ENCODE measurements at places on chromosomes 11 and 22.
A peak's percentile ranks its signal among the peaks of the same experiment; 100 is the strongest.

DNA sequence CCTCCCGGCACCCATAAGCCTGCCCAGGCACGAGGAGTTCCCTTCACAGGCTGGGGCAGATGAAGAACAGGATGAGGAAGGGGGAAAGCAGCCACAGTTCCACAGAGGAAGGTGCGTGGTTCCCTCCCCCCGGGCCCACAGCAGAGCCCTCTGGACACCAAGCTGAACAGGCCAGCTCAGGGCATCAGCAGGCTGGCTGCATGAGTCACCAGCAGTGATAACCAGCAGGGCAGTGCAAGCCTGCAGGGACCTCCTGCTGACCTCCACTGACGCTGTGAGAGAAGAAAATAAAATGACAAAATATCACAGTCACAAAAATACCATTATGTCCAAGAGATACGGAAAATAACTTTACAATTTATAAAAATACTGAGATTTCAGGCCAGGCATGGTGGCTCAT lies 11.5 kb downstream of the RTL6 start:
- no peak for DNase-seq

DNA sequence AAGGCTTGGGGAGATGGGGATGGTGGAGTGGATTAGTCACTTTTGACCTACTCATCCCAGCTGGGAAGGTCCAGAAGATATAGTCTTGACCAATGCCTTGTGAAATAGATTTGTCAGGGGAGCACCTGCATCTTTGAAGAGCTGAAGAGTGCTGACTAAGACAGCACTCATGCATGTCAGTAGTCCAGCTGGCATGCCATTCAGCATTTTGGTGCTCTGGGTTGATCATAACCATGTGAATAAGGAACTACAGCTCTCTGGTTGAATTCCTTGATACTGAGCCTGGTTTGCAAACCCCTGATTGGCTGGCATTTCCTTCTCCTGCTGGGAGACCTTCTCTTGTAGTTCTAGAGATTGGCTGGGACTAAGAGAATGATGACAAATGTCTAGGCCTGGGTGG lies 106.8 kb upstream of the ALX4 start:
- DNase-seq, result no peak

GRCh38 chr11:121299417-121299816 lies 6.8 kb downstream of the SC5D start:
- no peak for DNase-seq

GRCh38 chr11:12185914-12186313 lies 75.5 kb downstream of the MICAL2 start:
- DNase-seq, result no peak

- no peak for DNase-seq
These were observed 25.8 kb downstream of the USP35 start for GRCh38 chr11:78214331-78215194.

DNA sequence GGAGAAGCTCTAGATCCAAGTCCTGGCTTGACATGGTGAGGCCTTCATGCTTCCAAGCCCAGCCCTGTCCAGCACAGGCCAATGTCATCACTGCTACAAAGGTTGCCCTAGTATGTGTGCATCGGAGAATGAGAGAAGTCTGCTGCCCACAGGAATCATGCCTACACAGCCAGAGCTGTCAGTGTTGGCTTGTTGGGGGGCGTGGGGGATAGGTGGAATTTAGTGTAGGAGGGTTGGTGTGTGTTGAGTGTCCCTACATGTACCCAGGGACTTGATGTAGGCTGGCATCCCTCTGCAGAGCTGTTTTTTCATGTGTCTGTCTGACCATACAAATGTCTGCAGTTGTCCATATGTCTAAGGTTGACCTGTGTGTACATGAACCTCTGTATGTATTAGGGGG lies 37.6 kb downstream of the SLC22A12 start:
- DNase-seq, result no peak

- no peak for DNase-seq
These were observed 10.4 kb upstream of the GRAMD4 start for GRCh38 chr22:46609724-46610201.

DNA sequence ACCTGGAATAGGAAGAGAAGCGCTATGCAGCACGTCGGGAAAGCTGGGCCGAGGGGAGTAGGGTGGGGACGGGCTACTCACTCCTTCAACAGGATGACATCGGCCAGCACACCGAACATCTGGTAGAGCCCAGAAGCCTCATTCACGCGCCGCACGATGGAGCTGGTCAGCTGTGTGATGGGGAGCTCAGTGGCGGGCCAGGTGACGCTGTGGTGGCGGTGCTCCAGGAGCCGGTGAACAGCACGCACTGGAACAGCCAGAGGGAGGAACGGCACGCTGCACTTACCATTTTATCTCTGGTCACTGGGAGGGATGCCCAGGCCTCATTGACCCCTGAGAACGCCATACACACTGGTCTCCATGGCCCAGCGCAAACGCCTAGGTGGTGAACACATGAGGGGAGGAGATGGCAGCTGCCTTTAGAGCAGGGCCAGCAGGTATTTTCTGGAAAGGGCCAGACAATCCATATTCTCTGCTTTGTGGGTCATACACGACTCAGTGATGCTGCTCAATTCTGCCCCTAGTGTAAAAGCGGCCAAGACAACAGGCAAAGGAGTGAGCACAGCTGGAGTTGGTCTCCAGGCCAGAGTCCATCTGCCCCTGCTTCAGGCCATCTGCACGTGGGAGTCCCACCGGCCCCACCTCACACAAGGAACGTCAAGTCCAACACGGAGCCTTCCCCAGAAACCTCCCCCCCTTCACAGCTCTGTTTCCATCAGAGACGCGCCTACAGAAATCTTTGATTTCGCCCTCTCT lies 8.8 kb downstream of the FOXRED2 start:
- DNase-seq, result no peak

DNA sequence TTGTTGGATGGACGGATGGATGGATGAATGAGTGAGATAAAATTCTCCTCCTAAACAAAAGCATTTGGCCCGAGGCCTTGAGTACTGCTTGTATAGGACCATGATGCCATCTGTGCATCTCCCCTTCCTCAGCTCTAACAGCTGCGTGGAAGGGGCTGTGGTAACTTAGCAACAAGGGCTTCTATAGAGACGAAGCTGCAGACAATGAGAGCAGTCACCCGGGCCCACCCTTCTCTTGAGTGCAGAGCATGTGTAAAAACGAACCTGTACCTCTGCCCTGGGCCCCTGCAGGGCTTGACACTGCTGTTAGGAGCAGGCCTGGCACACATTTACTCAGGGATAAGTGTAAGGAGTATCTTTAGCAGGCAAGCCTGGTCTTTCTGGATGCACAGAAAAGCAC lies 391.5 kb downstream of the CADM1 start:
- no peak for DNase-seq

GRCh38 chr11:114251815-114252337 lies 44.3 kb upstream of the NNMT start:
- DNase-seq, result no peak

DNA sequence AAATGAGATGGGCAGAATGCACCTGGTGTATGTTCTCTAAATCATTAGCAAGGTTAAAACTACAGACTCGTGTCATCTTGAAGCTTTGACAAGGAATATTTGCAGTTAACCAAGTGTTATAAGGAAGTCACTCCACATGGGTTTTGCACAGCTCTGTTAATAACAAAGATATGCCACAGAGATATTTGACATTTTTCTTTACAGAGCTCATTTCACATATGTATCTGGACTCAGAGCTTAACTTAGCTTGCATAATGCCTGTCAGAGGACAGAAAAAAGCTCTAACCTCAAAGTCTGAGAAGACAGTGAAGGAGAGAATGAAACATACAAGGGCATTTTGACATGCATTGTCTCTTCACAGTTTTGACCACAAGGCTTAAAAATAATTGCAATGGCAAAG lies 105.5 kb downstream of the C11orf87 start:
- DNase-seq, result no peak

DNA sequence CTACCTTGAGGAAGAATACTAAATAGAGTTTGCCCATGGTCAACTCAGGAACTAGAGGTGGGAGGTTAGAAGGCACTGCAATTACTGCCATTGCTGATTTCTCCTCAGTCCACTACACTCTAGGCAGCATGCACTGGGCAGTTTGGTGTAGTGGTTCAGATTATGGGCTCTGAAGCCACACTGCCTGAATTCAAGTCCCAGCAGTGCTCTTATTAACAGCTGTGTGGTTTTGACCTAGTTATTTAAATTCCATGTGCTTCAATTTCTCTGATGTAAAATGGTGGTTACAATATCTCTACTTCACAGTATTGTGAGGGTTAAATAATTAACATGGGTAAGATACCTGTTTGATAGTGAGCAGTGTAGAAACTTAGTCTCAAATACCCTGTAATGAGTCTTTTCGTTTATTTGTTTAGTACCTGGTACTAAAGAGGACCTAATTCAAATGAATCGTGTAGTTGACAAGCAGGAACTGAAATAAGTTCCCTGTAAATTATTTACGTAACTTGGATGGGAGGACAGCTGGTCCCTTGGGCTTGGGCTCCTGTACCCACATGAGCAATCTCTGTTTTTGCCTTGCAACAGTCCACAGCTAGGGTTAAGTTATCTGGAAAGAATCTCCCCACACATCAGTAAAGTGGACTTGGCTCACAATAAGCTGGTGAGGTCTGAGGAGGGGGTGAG lies 17.8 kb downstream of the PRR5L start:
- no peak for DNase-seq

- no peak for DNase-seq
These were observed 28.0 kb downstream of the CHID1 start for GRCh38 chr11:882596-882995.

GRCh38 chr11:22461626-22462025 lies 123.4 kb downstream of the SLC17A6 start:
- no peak for DNase-seq

DNA sequence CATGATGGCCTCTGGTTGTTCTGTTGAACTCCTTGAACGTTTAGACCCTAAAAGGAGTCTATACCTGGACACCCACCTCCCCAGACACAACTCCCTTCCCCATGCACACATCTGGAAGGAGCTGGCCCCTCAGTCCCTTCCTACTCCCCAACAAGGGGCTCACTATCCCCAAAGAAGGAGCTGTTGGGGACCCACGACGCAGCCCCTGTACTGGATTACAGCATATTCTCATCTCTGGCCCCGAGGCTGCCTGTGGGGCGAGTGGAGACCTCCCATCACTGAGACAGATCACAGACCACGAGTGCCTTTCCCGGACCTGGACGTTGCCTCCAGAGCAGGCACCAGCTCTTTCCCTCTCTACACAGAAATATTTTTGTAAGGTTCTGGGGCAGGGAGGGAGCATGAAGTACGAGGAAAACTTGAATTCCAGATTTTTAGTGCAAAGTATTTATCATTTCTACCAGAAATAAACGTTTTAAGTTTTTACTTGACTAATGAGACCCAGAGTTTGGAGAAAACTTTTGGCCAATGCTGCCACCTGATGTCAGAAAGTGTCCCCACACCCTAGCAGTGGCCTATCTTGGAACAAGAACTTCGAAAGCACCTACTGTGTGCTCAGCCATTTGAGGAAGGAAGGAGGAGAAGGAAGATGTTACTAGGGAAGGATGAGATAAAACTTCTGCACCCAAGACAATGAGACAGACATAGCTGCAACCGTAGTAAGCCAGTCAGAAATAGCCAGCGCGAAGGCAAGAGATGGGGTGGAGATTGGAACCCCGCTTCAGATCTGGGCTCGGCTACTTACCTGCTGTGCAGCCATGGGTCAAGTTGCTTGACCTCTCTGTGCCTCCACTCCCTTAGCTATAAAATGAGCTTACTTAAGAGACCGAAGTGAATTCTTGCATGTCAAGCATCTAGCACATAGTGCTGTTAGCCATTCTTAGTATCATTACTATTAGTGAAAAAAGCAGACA lies 10.2 kb upstream of the POU2F3 start:
- DNase-seq, result peak; percentile 48

DNA sequence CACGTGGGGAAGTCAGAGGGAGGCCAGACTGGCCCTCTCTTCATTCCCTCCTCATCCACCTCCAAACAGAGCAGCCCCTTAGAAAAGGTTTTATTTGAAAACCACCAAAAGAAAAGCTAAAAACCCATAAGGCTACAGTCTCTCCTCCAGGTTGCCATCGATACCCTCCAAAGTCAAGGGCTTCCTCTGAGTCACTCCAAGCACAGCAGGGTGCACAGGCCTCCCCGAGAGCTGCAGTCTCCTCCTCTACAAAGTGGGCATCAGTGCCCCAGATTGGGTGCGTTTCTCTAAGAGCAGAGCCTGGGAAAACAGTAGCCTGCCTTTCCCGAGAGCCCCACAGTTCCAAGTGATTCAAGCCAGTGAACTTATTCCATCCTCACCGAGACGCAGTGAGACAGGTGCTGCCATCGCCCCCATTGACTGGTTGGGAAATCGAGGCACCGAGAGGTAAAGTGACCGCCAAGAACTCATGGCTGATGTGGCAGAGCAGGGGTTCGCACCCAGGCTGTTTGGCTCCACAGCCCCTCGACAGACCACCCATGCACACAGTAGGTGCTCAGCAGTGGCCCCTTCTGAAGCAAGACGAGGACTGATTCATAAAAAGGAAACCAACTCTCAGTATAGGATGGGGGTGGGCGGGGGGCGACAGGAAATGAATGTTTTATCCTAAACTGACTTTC lies 91.7 kb upstream of the SHISAL1 start:
- DNase-seq, result no peak

DNA sequence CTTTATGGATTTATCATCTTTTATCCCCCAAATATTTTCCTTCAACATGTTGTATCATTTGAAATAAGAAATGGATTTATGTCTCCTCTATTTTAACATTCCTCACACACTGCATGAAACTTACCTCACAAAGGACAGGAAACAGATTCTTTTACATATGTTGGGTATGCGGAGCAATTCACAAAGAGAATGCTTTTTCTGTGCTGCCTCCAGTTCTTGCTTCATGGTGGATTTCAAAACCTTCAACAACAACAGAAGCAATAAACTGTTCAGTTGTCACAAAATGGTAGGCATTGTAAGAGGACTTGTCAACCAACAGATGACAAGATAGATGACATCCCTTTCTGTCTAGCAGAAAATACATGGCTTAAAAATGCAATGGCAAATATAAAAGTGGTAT lies 36.5 kb upstream of the SLC22A24 start:
- no peak for DNase-seq

GRCh38 chr11:126926376-126926791 lies 74.2 kb downstream of the KIRREL3 start:
- no peak for DNase-seq

GRCh38 chr11:9629064-9629463 lies 34.8 kb upstream of the SWAP70 start:
- no peak for DNase-seq

DNA sequence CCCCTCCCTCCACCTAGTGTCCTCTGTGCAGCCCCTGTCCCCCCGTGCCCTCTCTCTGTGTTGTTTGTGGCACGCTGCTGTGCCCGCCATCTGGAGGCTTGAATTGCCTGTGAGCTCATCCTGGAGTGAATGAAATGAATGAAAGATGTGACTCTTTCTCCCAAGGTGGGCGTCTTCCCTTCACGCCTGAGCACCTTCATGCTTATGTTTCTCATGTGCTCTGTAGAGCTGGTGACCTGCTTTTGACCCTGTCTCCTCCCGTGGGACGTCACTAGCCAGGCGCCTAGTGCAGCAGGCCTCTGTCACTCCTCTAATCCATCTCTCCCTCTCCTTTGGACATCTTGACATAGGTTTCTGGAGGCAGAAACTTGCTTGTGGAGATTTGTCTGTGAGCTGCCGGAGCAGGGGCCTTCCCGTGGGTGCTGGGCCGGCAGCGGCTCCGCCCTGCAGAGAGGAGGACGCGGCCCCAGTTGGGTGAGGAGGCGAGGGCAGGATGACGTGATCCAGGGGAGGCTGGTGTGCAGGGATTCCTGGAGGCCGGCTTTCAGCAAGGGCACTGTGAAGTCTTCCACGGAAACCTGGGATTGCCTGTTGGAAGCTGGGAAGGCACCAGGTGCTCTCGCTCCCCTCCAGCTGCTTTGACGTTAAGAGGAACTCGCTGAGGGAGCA lies 40.6 kb downstream of the MUC6 start:
- DNase-seq, result no peak
